ENCODE measurements at places on chromosomes 1 and 21.
A peak's percentile ranks its signal among the peaks of the same experiment; 100 is the strongest.

GRCh38 chr1:219126377-219126776 lies 47.3 kb upstream of the LYPLAL1 start:
- DNase-seq: no peak

- DNase-seq: no peak
Measured at GRCh38 chr1:4137621-4138415, 237.7 kb upstream of the C1orf174 start.

DNA sequence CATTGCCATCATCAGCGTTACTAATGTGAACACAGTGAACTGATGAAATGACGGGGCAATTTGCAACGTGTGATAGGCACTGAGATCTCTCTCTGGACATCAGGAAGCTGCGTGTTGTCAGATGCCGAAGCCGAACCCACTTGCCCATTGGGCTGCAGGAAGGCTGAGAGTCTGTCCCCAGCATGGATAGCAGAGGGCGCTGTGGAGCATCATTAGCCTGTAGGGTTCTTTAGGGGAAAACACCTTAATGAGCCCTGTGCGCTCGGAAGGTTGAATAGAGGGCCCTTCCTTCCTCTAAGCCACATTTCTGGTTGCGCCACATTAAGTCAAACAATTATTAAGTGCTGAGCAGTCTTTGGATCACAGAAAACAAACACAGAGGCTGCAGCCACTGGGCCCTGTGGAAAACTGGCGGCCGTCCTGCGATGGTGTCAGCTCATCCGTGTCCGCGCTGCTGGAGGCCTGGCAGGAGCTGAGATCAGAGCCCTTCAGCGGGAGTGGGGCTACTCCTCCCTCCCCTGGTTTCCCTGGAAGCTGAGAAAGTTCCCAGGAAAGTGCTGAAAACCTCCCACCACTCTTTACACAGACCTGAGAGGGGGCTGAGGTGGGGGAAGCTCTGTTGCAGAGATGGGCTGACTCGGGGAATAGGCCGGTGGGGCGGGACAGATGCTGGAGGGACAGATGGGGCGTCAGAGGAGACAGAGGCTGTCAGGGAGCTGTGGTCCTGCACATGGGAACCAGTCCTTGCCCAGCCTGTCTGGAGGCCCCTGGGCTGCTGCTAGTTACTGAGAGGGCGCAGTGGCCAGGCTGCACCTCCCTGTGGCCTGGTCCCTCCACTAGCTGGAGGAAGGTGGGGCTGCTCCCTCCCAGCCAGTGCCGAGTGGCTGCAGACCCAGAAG lies 12.7 kb downstream of the TFF2 start:
- DNase-seq: peak; percentile 36

DNA sequence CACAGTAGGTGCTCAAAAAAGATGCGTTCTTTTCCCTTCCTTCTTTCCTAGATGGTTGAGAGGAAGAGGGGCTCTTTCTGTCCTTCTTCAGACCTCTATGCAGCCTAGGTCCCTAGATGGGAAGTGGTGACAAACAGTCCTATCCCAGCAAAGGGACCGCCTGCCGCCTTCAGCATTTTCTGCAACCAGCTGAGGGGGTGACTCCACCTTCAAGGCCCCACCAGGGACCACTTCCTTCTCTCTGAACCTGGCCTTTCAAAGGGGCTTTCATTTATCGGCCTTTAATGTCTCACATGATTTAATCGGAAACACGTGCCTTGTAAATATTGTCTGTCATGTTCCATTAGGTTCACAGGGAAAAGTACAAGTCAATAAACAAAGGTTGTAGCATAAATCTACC lies 32.6 kb downstream of the GLIS1 start:
- no peak for DNase-seq

- DNase-seq: no peak
Measured at GRCh38 chr1:226657895-226658545, 81.1 kb downstream of the ITPKB start.

GRCh38 chr1:223176437-223176836 lies 33.4 kb upstream of the TLR5 start:
- DNase-seq: no peak
